ENCODE measurements at places on chromosomes 5 and 9.

DNA sequence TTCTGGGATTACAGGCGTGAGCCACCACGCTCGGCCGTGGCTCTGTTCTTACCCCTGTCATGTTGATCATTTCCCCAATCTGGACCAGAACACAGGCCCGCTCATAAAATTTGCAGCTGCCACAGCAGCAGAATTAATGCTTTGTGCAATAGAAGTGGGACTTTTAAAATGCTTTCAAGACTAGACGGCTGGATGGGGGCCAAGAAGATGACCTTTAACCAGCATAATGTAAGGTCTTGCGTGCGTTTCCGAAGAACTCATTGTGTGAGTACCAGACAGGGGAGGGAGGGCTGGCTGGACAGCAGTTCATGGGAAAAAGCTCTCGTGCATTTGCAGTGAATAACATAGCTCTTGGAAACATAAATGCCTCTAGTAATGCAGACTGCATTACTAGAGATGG, 3.5 kb upstream of the WDR38 start:
- no peak for DNase-seq

DNA sequence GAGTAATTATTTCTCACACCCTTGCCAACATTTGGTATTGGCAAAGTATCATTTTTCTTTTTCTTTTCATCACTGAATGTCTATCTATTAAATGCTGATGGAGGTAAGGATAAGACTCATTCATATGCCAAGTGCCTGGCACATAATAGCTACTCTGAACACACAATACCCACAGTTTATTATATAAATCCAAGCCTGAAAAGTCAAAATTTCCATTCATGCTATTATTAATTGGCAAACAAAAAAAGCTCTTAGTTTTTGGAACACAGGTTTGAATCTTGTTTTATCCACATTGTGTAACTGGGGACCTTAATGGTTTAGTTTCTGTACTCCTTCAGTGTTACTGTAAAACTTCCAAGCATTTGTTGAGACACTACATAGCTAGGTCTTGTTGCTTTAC, 6.4 kb upstream of the ATOX1 start:
- DNase-seq: no peak

GRCh38 chr5:142400415-142400814, 75.6 kb upstream of the SPRY4 start:
- DNase-seq: no peak

DNA sequence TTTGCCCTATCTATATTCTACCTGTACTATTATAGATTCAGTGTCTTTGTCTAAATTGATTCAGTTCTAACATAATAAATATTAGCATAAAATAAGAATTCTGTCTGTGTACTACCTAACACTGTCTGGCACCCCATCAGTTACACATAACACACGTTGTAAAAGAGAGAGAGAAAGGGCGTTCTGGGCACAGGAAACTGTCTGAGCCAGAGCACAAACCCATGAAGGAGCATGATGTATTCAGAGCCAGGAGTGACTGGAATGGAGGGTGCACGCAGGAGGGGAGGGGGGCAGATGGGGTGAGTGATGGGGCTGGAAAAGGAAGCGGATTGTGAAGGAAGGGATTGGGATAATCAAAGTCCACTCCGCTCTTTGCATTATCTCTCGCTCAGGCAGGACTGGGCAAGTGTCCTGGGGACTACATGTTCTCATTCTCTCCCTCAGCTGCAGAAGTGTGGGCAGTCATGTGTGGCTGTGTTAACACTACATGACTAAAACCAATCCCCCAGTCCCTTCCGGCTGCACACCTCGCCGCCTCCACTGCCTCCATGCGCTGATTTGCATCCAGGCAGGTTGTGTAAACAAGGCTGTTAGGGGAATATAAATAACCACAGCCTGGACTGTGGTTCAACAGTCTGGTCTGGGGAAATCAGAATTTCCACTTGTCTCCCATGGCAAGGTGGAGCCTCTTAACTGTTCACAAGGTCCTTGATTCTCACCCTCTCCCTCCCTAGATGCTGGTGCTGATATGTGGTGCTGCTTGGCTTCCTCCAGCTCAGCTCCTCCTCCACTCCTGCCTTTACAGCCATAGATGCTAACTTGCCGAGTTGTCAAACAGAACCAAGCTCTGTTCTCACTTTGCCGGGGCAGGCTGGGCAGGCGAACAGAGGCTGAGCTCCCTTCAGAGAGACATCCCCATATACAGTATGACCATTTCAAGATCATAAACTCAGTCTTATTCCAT, 367.5 kb upstream of the BRINP1 start:
- no peak for DNase-seq
